ENCODE measurements at places on chromosomes 7 and 10.

DNA sequence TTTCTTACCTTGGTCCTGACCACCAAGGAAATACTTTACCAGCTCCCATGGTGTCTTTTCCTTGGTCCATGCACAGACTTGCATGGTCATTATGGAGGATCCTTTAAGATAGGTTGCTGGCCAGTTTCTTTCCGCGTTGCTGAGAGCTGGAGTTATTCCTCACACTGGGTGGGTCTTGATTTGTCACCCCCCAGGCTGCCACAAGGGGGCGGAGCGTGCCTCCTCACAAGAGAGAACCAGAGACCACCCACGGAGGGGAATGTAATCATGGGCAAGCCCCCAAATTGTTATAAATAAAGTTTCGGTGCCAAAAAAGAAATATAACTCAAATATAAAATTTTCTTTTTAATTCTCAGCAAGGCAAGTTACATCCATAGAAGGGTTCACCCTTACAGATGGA, 10.5 kb upstream of the TRIM24 start:
- peak; percentile 17 for DNase-seq

DNA sequence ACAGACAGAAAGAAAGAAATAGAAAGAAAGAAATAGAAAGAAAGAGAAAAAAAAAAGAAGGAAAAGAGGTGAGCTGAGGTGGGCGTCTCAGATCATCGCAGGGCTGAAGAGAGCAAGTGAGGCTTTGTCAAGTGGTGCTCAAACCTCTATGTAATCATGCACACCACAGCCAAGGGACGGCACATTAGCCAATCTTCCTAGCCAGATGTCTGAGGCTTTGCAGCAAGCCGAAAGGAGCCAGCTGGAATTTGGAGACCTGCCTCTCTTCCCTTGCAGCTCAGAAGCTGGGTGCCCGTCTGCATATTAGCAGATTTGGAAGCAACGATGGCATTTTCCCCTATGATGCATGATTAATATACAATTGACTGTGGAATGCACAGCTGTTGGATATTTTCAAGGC, 52.5 kb downstream of the ADRA2A start:
- DNase-seq: no peak

DNA sequence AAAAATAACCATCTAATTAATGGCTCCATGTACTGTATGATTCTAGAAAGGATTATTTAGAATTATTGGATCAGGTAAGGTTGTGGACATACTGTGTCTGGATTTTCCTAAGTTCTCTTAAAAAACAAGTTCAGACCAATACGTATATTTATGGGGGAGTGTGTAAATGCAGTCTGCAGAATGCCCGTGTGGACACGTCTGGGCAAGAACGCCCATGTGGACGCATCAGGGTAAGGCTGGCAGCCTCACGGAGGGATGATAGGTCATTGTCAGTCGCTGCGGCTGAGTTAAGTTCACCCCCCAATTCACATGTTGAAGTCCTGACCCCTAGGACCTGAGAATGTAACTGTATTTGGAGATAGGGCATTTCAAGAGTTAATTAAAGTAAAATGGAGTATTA, 160.0 kb upstream of the SHH start:
- DNase-seq: no peak

DNA sequence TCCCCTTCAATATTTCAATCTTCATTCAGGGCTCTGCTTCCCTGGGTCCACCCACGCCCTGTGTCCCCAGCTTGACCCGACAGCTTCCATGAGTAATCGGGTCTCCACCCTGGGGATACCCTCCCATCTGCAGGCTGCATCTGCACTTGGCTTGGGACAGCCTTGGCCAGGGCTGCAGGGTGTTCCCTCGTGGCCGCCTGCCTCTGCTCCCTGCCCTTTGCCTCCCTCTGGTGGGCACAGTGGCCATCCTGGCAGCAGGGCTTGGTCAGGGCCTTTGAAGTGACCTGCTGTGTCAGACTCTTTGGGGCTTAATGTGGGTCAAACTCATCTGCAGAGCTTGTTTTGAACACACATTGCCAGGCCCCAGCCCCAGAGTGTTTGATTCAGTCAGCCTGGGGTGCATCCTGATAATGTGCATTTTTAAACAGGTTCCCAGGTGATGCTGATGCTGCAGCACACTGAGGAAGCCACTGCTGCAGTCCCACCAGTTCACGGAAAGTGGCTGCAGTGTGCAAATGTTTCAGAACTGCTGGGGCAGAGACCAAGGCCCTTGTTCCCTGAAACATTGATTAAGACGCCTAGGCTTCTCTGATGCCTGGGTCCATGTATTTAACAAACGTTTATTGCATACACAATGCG, 80.7 kb upstream of the SEC61G start:
- DNase-seq: no peak

- no peak for DNase-seq
Measured at GRCh38 chr10:35912615-35913569, 270.8 kb upstream of the FZD8 start.

DNA sequence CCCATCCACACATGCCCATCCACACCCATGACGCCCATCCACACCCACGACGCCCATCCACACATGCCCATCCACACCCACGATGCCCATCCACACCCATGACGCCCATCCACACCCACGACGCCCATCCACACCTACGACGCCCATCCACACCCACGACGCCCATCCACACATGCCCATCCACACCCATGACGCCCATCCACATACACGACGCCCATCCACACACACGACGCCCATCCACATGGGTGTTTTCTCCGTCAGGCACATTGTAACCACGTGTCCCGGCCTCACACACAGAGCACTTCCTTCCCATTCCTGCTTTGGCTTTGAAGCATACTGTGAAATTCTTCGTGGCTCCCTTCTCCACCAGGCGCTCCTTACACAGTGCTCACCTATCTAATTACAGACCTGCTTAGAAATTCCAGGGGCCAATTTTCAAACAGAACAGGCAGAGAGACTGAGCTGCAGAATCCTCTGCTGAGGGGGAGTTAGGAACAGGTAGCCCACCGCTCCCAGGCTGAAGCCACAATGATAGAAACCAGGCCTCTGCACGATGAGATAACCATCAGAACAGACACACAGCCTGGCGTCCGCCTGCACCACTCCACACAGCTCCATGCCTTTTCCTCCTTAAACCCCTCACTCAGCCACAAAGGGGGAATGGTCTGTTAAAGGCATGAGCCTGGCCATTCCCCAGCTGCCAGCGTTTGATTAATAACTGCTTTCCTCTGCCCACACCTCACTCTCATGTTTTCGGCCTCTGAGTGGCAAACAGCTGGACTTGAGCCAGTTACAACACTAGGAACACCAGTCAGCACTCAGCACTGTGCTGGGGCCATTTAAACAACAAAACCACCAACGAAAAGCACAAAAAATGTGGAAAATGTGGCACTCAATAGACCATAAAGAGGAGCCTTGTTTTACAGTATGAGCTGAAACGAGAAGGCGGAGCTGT, 501.6 kb downstream of the PTPRN2 start:
- DNase-seq: no peak

- no peak for DNase-seq
Measured at GRCh38 chr10:63431962-63432797, 33.6 kb downstream of the JMJD1C start.

DNA sequence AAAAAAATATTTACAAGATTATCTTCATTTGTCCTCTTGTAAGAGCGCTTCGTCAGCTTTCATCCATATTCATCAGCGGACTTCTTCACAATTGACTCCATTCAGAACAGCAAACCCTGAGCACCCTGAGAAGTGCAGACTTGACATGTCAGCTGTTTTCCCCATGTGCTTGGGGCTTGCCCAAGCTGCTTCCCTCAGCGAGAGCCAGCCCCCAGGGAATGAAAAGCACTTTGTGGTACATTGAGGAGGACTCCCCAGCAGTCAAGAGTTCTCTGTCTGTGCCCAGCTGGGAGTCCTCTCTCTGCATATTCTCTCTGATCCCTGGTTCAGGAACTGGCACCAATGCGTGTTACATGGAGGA, 22.7 kb downstream of the HKDC1 start:
- no peak for DNase-seq

- DNase-seq: no peak
Measured at GRCh38 chr7:138979988-138980562, 1.1 kb downstream of the KIAA1549 start.

GRCh38 chr10:61801484-61801883, 100.0 kb upstream of the ARID5B start:
- DNase-seq: no peak

GRCh38 chr7:93945083-93945482, 23.5 kb downstream of the GNG11 start:
- no peak for DNase-seq

DNA sequence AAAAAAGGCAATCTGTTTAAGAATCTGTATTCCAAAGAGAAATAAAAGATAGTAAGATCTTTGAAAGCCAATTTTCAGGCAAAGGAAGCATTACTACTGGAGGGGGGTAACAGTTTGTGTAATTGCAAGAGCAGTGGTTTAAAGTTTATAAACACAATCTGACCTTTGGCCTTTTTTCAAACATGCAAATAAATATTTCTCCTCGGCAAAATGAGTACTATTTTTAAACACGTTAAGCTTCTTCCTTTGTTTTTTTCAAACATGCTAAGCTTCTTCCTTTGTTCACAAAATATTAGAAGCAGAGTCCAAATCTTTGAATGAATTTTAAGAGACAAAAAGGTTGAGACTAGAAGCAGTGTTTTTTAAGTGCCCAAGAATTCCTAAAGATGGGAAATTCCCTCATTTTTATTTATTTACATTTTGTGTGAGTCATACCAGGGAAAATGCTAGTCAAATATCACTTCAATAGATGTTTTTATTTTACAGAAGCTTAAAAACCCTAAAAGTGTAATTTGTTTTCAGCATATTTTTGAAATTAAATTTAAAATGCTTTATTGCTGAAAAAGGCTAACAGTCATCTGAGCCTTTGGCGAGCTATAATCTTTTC, 229.3 kb downstream of the GPR37 start:
- no peak for DNase-seq

- DNase-seq: no peak
Measured at GRCh38 chr10:129999140-129999539, 35.1 kb upstream of the EBF3 start.

DNA sequence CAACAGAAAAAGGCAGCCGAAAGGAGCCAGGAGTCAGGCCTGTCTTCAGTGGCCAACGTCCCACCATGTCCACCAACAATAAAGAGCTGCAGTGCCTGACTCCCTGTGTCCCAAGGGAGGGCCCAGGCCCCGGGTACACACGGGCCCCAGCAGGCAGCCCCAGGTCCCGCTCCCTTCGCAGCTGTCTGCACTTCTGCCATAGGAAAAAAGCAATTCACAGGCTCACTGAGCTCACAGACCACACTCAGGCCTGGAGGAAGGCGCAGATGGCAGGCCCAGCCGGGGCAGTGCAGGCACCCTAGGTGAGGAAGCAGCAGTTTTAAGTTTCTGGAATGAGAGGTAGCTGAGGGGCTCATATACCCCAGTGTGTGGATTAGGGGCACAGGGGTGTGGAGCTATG, 100.5 kb downstream of the PRKAG2 start:
- DNase-seq: no peak
